ELF-1 (cell line): ENCODE measurements at places on chromosomes 1 and 21.

DNA sequence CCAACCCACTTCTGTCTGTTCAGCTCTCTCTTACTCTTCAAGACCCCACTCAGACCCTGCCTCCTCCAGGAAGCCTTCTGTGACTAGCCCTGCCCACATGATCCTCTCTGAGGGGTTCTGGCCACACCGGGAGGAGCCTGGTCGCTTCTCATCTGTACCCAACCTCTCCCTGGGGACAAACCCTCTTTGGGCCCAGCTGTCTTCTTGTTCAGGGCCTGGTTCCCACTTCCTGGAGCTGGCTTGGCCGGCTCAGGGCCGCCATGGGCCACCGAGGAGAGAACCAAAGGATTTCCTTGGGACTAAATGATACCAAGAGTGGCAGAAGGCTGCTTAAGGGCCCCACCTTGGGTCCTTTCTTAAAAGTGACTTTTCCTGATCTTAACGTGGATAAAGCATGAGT lies 124.7 kb upstream of the ZBTB40 start:
- no peak for DNase-seq

DNA sequence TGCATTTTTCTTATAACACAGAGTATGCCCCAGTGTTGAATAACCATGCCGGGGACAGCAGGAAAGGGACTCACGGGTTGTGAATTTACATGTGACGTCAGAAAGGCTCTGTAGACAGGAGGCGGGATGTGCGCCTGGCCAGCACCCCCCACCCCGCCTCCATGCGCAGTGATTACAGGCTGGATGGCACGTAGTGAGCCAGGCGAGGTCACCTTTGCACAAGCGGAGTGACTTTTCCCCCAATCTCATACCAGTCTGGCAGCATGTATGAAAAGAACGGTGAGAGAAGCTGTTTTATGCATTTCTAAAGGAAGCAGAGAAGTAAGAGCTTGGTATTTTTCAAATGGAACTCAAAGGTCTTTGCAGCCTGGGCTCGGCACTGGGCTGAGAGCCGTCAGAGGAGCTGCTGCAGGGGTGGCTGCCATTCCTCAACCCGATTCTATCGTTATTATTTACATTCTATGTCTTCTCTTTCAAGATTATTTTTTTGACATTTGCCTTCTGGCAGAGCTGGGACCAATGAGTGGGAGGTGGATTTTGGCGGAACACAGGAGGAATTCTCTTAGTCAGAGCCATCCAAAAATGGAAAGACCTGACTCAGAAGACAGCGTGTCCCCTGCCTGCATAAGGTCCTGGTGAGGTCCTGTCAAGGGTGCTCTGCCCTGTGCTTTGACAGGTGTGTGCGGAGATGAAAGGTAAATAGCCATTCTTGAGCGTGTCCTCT lies 115.6 kb upstream of the SLC45A1 start:
- peak; percentile 79 for DNase-seq

- peak; percentile 36 for DNase-seq
Measured at GRCh38 chr1:3652548-3653285, 401 bp downstream of the TP73 start.

- DNase-seq = peak; percentile 32
Measured at GRCh38 chr21:42364304-42364865, 1.9 kb downstream of the TFF1 start.

DNA sequence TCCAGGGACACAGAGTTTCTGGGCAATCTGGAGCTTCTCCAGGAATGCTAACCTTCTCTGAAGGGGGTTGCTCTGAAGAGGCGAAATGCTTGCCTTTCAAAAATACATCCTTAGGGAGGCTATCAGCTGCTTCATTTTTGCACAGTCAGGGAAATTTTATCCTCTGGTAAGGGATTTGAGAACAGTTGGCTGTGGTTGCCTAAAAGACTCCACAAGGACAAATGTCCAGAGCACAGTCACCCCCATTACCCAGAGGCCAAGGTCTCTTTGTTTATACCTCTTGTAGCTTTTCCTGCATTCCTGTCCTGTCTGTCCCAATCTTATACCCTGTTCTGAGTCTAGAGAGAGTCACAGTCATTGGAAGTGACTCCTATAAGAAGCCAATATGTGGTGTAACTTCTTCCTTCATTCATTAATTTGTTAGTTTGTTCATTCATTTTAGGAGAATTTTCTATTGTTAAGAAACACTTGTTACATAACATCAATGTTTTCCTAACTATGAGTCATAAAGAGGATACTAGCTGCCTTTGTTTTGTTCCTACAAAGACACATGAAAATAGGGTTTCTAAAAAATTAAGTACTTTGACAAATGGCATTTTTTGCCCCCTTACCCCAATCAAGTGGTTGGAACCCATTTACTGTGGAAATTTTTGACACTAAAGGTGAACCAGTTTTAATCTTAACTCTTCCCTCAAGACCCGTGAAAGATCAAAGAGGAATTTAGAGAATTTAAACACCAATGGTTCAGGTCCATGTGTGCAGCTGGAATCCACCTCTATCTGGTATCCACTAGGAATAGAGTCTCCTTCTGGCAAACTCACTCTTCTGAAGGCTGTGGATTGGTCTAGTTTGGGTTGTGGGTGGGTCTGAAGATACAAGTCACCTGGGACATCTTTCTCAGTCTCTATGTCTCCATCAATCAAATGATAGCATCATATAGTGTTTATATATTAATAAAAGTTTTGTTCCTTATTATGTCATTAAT lies 47.1 kb downstream of the GPR88 start:
- no peak for DNase-seq

DNA sequence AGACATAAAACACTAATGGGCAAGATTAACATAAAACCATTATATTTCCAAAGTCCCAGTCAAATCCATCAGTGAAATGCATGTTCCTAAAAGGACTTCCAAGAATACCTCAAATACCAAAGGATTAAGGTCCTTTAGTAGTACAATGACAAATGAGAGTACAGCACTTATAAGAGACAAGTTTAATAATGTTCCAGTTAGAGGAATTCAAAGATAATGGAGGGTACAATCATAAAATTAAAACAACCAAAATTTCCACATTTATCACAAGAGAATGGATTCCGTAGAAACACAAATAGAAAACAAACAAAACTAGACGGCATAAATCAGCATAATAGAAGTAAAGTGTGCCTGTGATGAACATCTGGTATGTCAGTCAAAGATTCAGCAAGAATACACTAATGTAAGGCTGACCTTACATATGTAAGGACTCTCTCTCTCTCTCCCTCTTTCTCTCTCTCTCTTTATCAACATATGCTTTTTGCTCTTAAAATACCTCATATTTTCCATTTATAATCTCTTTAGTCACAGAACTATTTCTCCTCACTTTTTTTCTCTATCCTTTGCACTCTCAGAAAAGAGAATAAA lies 32.8 kb upstream of the C1orf53 start:
- DNase-seq = no peak
